Activated CD4-positive, alpha-beta T cell treated with anti-CD3 and anti-CD28 coated beads for 24 hours (primary cell): ENCODE measurements at places on chromosomes 4 and X.

GRCh38 chr4:14607001-14607400, 395.3 kb upstream of the CPEB2 start:
- no peak for DNase-seq

- no peak for DNase-seq
Observed at GRCh38 chr4:41927796-41928499, 7.3 kb upstream of the TMEM33 start.

- no peak for DNase-seq
Observed at GRCh38 chrX:115393271-115393670, 103.8 kb downstream of the LUZP4 start.

DNA sequence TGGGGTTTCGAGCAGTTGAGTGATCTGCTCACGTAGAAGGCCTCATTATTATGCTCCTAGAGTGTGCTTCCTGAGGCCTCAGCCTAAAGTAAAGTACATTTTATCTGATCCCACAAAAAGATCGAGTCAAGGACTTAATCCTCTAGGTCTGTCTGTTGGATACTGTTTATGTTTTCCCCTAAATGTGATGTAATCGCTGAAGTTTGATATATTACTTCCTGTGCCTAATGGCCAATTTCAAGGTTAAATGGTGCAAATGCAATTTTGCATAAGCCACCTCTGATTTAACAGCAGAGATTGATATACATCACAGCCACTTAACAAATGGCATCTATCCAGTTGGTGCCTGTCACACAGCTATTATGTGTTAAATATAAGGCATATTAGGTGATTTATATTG, 19.4 kb upstream of the SERTM2 start:
- no peak for DNase-seq

GRCh38 chr4:6253961-6254360, 15.7 kb upstream of the WFS1 start:
- no peak for DNase-seq

DNA sequence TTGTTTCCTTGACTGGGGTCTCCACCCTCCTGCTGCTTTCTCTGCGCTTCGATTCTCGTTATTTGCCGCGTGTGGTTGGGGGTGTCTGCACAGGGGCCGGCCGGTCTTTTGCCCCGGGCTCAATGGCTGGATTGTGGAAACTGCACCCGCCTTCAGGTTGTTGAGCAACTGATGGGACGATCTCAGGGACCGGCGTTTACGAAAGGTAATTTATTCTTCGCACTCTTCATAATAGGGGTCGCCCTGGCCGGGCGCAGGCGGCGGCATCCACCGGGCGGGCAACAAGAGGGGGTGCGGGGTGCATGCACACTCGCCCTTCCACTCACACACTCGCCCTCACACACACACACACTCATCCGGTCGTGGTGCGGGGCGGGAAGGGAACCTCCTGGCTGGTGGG, 1.4 kb downstream of the ADGRL3 start:
- DNase-seq: no peak

- peak; percentile 10 for DNase-seq
Observed at GRCh38 chr4:38529189-38530115, 134.5 kb upstream of the KLF3 start.

GRCh38 chr4:186693159-186693815, 30.4 kb downstream of the FAT1 start:
- no peak for DNase-seq

DNA sequence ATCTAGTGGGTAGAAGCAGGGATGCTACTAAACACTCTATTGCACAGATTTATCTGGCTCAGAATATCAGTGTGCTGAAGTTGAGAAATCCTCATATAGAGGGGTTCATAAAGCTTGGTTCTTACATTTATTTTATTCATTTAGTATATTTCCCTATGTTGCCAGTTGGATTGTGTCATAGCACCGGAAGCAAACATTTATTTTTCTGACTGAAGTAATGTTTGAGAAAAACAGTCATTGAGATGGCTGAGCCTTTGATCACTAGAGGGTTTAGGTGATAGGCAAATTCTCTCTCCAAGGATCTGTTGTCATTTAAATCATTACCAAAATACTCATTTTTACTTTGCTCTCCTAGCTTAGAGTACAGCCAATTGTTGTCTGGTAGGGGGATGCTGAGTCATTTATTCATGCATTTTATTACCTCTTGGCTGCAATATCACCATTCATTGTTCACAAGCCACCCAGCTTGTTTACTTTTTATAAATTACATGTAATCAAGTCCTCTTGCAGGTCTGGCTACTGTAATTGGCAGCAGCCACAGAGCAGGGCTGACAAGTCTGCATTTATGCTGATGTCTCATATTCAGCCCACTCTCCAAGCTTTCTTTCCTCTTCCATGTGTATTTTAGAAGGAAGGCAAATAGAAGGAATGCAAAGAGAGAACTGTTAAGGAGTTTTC, 15.2 kb downstream of the GAB1 start:
- no peak for DNase-seq

- DNase-seq: no peak
Observed at GRCh38 chr4:68367835-68368234, 17.9 kb upstream of the YTHDC1 start.

GRCh38 chrX:65971151-65971550, 68.7 kb downstream of the VSIG4 start:
- DNase-seq: no peak

GRCh38 chr4:41060352-41061334, 153.7 kb downstream of the APBB2 start:
- DNase-seq: no peak

DNA sequence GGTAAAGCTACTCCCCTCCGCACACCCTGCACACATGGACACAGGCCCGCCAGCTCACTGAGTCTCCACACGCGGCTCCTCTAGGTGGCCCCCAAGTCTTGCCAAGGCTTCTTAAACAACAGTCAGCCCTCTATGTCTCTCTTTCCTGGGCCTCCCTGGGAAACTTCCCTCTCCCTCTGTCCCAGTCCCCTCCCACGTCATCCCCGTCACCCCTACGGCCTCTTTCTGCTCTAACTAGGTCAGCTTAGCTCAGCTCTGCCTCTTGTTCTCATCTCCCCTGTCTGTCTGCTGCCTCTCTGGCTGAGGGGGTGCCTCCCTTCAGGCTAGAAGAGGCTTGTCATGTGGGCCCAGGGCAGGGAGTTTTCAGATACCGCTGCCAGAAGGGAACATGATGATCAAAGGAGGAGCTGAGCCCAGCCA, 38.8 kb downstream of the SEPTIN6 start:
- no peak for DNase-seq

GRCh38 chr4:24054910-24055309, 165.1 kb upstream of the PPARGC1A start:
- DNase-seq: no peak

DNA sequence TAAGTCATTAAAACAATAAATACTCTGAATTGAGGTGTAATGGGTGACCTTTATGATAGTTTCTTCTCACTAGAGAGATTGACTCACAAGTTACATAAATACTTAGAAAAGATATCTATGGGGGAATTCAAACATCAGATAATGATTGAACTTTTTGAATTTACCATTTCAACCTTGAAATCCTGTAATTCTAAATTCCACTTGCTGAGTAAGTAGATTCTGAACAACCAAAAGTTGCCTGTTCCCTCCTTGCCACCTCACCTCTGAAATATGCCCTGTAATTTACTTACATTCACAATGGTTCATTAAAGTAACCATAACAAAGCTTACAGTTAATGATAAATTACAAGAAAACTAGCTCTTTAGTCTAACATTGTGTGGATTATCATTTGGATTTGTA, 43.3 kb upstream of the SLC39A8 start:
- DNase-seq: no peak

GRCh38 chr4:52051615-52052474, 741 bp downstream of the SPATA18 start:
- DNase-seq: no peak

GRCh38 chr4:1854752-1855151, 1.2 kb downstream of the LETM1 start:
- DNase-seq: no peak

GRCh38 chr4:122117743-122118142, 34.4 kb upstream of the BLTP1 start:
- no peak for DNase-seq

GRCh38 chr4:74583089-74583700, 138.3 kb downstream of the AREG start:
- no peak for DNase-seq
